ENCODE measurements at places on chromosomes 12 and 14.

DNA sequence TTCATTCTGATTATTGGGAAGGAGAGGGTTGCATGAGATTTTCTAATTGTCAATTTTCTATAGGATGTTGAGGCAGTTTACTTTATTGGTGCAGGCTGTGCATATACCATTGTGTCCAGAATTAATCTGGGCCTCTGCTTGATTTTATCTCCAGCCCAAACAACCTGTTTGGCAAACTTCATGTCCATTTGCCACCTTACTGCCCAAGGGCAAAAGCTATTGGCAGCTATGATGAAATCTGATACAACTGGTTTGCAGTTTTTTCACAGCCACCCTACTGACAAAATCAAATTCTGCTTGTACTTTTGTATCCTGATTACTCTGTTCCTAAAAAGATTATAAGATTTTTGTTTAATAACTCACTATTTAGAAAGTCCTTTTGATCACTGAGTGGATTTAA is 789.2 kb upstream of the FBXO33 start:
- DNase-seq = no peak

GRCh38 chr12:93894391-93895088 is 217.4 kb downstream of the CRADD start:
- peak; percentile 24 for DNase-seq

GRCh38 chr14:28709571-28710305 is 56.8 kb upstream of the FOXG1 start:
- DNase-seq = no peak

GRCh38 chr12:10716704-10717315 is 6.3 kb downstream of the YBX3 start:
- peak; percentile 92 for DNase-seq

GRCh38 chr12:116267948-116268347 is 9.5 kb downstream of the MED13L start:
- no peak for DNase-seq

DNA sequence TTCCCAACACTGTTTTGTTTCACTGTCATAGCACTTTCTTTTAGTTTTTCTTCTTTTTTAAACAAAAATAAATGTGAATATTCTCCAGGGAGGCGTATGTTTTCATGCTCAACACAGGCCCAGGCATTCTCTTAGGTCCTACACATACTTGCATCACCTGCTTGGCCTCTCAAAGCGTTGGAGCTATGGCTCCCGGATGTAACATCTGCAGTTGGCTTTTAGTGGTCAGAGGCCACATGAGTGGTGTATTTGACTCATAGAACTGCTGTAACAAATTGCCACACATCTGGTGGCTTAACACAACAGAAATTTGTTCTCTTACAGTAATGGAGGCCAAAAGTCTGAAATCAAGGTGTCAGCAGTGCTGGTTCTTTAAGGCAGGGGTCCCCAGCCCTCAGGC is 44.6 kb upstream of the VRK1 start:
- DNase-seq = no peak

GRCh38 chr12:55619354-55620138 is 17.1 kb upstream of the OR10P1 start:
- peak; percentile 94 for DNase-seq

GRCh38 chr12:4856596-4856995 is 53.1 kb upstream of the KCNA1 start:
- no peak for DNase-seq

GRCh38 chr12:83150465-83151189 is 463.9 kb downstream of the TMTC2 start:
- DNase-seq = no peak

- peak; percentile 57 for DNase-seq
These were observed 106.3 kb downstream of the SPTSSA start for GRCh38 chr14:34355584-34356263.

DNA sequence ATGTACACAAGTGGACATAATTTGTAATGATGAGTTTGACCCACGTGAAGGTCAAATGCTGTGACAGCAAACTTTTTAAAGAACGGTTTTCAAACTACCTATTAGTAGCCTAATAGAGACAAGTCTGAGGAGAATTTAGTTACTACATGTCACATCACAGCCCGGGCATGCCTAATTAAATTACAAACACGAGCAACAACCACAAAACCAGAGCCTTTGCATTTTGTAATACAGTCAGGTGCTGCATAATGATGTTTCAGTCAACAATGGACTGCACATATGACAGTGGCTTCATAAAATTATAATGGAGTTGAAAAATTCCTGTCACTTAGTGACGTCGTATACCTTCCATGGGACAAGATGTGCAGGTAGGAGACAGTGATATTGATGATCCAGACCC is 274.5 kb downstream of the DACT1 start:
- no peak for DNase-seq

DNA sequence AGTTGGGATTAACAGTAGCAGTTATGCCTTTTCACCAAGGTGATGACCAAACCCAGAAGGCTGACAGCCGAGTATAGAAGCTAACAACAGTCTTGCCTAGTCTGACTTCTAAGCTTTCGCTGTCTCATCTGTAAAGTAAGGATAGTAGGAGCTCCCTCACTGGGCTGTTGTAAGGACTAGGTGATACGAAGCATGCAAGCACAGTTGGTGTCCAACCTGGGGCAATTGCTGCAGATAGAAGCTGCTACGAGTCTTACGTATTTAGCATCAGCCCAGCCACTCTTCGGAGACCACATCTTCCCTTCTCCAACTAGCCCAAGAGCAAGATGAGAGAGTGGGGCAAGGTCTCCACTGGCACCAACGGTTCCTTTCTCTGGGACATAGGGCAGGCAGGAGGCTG is 6.0 kb downstream of the HAL start:
- DNase-seq = no peak

DNA sequence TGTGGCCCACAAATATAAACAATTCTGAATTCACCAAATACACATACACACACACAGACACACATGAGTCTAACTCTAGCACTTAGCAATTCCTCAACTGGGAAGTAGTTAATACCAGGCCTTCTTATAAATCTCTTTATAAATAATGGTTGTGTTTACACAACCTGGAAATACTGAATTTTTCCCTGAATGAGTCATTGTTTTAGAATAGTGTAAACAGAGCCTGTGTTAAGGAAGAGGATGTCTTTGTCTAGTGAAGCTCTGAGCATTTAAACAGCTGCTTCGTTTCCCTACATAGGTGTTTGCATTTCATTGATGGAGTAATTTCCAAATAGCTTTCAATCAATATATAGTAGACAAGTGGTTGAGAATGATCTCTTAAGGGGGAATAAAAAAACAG is 218.8 kb downstream of the BTG1 start:
- no peak for DNase-seq

DNA sequence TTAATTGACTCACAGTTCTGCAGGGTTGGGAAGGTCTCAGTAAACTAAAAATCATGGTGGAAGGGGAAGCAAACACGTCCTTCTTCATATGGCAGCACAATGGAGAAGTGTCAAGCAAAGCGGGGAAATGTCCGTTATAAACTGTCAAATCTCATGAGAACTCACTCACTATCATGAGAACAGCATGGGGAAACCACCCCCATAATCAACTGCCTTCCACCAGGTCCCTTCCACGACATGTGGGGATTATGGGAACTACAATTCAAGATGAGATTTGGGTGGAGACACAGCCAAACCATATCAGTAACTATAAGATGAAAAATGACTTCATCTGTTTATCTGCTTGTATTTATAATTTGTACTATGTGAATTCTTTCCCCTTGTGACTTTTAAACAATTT is 577.6 kb upstream of the MDGA2 start:
- no peak for DNase-seq

- no peak for DNase-seq
These were observed 1.1 kb downstream of the CNTN1 start for GRCh38 chr12:40693207-40693821.

DNA sequence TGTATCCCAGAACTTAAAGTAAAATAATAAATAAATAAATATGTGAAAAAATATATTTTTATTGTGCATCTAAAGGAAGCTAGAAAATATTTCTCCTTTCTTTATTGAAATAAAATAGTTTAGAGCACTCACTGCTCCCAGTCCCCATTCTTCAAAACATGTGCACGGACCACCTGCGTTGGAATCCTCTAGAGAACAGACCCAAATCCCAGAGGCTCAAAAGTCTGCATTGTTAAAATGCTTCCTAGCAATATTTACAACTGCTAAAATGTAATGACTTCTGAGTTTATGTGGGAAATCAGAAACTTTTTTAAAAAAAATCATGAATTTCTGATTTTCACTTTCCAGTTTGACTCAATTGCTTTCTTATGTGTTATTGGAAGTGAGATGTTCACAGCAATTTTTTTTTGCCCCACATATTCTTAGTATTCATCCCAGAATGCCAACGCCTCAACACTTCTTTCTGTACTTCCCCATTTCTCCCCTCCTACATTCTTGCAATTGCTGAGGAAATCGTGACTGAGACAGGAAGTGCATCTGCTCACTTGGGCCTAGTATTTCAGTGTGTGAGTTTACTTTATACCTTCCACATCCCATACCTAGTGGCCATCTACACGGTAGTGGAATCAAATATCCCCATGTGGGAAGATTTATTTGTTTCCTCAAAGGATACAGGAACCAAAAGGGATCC is 116.0 kb upstream of the FLRT2 start:
- DNase-seq = no peak

DNA sequence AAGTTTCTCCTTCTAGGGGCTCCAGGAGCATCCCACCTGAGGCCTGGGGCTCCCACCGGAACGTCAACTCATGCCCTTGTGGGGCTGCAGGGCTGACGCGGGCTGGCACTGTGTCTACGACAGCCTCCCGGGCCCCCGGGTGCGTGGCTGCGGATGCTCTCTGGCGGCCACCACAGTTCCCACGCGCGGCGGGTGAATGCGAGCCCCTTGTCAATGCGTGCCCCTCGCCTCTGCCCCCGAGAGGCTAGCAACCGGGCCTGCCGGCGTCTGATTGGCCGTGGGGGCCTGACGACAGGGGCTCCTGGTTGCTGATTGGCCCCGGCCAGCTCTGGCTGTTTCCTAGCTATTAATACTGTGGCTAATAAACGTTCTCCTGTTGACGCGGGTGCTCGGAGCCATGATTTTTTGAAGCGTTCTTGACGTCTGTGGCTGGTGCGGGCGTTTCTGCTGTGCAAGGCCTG is 1.8 kb upstream of the MEG3 start:
- DNase-seq = peak; percentile 74

GRCh38 chr14:28876572-28876945 is 110.0 kb downstream of the FOXG1 start:
- no peak for DNase-seq

All from brain microvascular endothelial cell (primary cell).